NCI-H1694 (cell line): ENCODE measurements at places on chromosomes 4 and X.

- DNase-seq: no peak
Measured at GRCh38 chr4:522911-523443, 24.0 kb downstream of the PIGG start.

DNA sequence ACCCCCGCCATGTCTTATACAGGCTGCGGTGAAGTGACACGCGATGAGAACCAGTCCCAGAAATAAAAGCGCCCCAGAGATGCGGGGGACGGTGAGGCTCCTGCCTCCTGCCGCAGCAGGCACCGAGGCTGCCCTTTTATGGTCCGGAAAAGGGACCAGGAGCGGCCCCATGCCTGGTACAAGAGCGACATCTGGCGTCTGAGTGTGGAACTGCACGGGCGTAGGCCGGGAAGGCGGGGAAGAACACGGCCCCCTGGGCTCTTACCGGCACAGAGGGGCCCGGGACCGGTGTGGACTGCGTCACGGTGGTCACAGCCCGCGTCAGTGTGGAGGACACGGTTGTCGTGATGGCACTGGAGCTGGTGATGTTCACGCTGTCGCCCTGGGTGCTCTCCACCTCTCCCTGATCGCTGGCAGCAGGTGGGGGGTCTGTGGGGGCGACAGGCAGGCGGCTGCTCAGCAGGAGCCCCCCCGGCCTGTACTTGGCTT lies 8.9 kb upstream of the RENBP start:
- peak; percentile 70 for DNase-seq

GRCh38 chr4:134560728-134561127 lies 359.1 kb upstream of the PABPC4L start:
- no peak for DNase-seq

GRCh38 chr4:21202959-21203358 lies 502.7 kb downstream of the PACRGL start:
- no peak for DNase-seq

GRCh38 chrX:129781134-129781672 lies 1.5 kb downstream of the SASH3 start:
- DNase-seq: no peak

- DNase-seq: no peak
Measured at GRCh38 chr4:153233761-153234371, 29.6 kb downstream of the TRIM2 start.

- DNase-seq: no peak
Measured at GRCh38 chr4:147516133-147516532, 35.2 kb downstream of the EDNRA start.

DNA sequence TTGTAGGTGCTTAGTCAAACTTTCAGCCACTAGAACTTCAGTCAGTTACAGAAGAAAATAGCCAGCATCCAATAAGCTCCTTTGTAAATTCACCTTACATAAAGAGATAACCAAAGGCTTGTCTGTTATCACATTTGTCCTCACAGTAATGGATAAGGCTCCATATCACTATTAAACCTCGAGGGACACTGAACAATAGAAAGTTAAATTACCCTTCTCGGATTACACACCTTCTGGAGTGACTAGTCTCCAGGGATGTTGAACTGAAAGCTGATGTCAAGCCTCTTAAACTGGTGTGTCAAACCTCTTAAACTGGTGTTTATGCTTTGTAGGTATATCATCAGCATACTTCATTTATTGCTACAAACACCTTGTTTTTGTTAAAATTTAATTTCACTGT lies 639.0 kb downstream of the CENPC start:
- DNase-seq: no peak

GRCh38 chr4:174284487-174284886 lies 776 bp downstream of the CEP44 start:
- no peak for DNase-seq

DNA sequence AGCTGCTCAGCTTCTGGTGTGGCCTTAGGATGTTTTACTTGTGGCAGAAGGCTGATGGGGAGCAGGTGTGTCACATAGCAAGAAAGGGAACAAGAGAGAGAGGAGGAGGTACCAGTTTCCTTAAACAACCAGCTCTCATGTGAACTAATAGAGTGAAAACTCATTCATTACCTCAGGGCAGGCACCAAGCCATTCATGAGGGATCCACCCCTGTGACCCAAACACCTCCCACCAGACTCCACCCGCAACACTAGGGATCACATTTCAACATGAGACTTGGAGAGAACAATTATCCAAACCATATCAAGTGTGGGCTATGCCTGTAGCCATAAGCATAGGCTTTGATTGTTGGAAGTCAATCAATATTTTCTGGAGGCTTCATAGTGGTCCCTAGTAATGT lies 56.0 kb downstream of the GSX2 start:
- no peak for DNase-seq

GRCh38 chr4:59553063-59553720 lies 1646.9 kb upstream of the ADGRL3 start:
- DNase-seq: peak; percentile 48

- no peak for DNase-seq
Measured at GRCh38 chr4:47519239-47519883, 34.3 kb downstream of the ATP10D start.

DNA sequence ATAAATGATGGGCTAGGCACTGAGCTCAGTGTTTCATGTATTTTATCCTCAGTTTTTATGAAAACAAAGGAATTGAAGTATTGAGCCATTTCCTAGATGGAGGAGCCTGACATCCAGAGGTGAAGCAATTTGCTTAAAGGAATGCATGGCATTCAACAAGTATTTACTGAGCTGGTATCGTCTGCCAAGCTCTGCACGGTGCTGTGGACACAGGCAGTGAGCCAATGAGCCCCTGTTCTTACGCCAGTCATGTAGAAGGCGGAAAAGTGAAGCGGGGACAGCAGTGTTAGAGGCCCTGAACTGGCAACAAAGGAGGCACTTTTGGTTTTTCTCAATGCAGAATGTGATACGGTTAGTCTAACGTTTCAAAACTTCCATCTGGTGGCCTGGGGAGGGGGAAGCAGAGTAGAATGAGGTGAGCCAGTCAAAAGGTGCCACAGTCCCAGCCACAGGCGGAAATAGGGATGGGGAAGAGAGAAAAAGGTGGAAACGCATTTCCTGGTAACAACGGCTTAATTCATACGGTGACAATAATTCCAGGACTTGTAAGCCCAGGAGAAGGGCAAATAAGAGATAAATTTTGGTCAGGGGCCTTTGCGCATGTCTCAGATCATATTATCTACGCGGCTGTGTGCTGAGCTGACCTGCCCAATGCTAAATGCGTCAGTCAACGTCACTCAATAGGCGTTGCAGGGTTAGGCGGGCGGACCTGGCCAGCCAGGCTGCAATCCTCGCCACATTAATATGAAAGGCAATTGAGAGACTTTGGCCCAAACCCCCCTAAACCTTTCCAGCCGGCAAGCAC lies 133.9 kb downstream of the AFAP1 start:
- no peak for DNase-seq

- DNase-seq: no peak
Measured at GRCh38 chrX:69262036-69262936, 97.0 kb upstream of the PJA1 start.

- no peak for DNase-seq
Measured at GRCh38 chrX:50978920-50979682, 68.6 kb downstream of the BMP15 start.

DNA sequence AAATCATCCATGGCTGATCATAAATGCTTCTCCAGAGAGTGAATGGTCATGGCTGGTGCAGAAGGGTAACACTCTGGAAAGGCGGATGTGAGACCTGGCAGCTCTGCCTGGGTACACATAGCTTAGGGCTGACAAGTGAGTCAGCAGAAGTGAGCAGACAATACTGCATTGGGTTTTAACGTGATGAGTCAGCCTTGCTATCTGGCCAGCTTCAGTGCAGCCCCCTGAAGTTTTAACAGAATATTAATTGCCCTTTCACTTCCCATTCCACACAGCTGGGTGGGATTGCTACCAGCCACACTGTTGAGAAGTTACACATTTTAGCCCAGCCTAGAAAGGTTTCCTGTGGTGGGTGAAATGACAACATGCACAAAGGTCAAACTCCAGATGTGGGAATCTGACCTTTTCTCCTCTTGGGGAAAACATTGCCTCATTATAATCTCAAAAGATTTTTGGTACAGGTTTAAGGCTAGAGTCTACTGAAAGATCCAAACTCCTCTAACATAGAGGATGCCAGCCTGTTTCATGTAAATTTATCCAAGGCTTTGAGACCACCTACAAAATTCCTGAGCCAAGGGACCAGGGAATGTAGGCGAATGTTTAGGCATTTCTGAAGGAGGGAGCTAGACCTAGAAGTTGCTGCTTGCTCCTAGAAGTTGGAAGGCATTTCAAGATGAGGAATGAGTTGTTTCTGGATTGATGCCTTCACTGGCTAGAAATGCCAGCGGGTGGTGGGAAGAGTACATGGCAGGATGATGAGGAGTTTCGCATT lies 230.3 kb upstream of the PGRMC2 start:
- no peak for DNase-seq

- no peak for DNase-seq
Measured at GRCh38 chr4:42048394-42048793, 58.1 kb downstream of the SLC30A9 start.

- DNase-seq: no peak
Measured at GRCh38 chrX:40513012-40513411, 67.8 kb upstream of the ATP6AP2 start.

DNA sequence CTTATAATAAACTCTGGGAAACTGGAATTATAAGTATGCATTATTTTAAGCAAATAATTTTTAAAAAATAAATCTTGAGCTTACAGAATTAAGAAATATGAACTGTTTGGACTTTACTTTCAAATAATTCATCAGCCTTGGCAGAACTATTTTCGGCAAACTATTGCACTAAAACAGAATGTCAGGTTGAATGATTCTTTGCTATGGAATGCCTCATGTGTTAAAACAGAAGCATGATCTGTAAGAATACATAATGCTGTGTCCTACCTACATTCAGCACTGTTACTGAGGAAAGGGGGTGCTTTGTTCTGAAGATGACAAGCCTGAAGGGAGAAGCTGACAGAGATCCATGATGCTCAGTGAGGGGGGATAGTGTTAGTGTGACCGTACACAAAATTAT lies 55.6 kb upstream of the EXOC1L start:
- no peak for DNase-seq

- DNase-seq: no peak
Measured at GRCh38 chr4:122584519-122584918, 36.3 kb downstream of the IL21 start.

DNA sequence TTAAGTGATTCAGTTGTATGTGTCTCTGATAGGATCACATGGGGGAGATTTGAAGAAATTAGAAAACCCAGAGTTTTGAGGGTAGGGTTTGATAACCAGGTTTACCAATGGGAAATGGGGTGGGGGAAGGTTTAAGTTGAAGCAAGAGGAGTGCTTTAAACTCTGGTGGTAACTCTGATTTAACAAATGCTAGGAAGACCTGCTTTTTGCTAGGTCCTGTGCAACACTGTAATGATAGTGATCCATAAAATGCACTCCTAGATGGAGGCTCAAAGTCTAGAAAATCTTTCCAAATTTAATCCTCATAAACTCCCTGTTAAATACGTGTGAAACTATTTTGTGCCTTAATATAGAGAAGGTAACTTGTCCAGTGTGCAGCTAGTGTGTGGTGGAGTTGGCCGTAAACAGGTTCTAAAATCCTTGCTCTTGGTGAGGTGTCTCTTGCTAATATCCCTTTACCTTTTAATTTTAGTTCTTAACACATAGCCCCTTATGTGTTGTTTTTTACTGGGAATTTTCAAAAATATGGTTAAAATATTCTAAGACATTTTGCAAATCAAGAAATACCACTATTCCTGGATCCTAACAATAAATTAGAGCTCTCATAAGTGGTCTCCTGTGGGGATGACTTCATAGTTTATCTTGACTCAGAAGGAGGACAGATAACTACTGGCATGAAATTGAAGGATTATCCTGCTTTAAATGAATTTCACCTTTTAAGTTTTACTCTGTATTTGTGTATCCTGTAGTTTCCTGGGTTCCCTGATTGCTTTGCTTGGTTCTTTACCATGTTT lies 4.1 kb downstream of the RPL34 start:
- no peak for DNase-seq

DNA sequence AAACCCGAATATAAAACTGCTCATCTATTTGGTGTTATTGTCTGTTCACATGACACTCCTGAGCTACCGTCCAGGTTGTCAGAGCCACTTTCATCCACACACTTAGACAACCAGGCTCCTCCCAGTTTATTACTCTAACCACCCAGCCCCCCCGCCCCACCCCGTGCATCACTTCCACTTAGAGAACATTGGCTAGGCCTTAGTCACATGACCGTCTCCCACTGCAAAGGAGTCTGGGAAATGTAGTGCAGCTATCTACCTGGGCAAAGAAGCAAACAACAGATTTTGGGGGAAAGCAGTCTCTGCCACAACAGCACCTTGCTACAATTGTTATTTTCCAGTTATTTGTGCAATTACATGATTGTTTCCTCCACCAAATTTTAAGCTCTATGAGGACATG lies 57.6 kb upstream of the RBPJ start:
- DNase-seq: no peak

DNA sequence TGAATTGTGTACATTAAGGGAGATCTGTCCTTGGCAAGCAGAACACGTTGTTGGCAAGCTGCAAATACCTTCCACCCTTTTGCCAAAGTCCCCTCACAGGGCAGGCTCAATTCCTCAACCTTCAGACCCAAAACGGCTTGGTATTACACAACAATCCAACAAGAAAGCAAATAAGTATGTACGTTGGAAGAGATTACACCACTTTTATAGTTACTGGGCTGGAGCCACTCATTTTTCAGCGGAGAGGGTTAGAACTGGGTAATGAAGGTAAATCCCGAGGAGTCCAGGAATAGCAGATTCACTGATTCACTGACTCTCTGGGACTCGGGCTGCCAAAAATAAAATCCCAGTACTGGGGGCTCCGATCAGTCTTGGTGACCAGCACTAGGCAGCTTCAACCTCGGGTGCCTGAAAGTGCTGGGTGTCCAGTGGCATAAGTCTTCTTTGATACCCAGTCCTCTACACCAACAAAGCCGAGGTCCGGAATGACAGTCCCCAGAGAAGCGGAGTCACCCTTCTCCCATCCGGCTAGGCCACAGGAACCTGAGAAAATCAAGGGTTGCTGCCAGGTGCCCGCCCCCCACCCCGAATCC lies 587 bp downstream of the TIMM8A start:
- DNase-seq: no peak

DNA sequence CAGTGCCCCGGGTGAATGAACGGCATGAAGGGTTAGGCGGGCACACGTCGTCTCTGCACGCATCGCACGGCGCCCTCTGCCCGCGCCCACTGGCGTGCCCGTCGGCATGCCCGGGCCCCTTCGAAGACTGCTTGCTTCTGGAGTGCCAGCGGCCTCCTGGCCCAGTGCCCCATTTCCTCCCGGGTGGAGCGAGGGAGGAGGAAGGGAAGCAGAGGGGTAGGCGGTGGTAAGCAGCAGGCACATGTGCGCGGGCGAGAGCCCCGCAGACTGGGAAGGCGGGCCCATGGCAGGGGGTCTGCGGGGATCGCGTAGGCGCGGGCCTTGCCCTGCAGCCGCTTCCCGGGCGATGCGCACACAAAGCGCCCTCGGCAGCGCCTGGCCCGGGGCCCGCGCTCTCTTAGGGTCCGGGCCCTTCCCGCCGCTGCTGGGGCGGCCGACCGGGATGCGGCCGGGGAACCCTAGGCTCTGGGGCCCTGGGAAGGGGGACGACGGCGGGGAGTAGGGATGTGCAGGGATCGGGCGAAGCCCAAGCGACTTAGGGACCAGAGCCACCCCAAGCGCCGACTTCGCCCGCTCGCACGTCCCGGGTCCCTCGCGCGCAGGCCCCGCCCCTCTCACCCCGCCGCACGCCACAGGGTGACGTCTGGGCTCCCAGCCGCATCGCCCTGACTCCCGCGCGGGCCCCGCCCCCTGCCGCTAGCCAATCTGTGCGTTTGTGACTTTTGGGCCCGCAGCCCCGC lies 866 bp upstream of the EMD start:
- peak; percentile 41 for DNase-seq
